ENCODE measurements at places on chromosomes 12 and 14.

DNA sequence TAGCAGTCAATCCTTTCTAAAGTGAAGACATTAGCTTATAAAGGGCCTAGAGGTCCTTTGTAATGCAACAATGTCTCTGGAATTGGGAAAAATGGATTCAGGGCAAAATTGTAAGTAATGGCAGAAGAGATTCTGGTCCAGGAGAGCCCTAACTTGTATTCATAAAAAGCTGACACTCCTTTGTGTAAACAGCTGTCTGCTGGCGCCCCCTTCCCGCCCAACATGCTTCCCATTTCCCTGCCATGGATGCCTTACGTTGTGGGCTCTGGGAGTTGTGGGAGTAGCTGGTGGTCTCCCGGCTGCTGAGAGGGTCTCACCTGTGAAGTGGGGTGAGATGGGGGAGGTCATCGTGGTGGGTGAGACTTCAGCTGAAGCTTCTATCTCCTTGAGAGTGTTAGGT, 2.3 kb downstream of the ACRBP start:
- no peak for DNase-seq

DNA sequence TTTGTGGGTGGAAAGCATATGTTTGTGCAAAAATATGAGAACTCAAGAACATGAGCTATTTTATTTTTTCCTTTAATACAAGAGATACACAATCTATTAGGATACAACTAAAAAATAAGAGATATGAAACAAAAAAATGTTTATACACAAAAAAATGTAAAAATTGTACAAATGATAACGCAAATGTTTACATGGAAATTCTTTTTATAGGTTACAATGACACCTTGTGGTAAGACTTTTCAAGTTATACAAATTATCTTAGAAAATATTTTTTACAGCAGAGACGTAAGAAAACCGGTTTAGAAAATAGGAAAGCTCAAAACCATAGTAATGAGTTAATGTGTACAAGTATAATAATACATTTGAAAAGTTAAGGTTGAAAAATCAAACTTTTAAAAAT, 25.5 kb downstream of the CEP83 start:
- DNase-seq: no peak

DNA sequence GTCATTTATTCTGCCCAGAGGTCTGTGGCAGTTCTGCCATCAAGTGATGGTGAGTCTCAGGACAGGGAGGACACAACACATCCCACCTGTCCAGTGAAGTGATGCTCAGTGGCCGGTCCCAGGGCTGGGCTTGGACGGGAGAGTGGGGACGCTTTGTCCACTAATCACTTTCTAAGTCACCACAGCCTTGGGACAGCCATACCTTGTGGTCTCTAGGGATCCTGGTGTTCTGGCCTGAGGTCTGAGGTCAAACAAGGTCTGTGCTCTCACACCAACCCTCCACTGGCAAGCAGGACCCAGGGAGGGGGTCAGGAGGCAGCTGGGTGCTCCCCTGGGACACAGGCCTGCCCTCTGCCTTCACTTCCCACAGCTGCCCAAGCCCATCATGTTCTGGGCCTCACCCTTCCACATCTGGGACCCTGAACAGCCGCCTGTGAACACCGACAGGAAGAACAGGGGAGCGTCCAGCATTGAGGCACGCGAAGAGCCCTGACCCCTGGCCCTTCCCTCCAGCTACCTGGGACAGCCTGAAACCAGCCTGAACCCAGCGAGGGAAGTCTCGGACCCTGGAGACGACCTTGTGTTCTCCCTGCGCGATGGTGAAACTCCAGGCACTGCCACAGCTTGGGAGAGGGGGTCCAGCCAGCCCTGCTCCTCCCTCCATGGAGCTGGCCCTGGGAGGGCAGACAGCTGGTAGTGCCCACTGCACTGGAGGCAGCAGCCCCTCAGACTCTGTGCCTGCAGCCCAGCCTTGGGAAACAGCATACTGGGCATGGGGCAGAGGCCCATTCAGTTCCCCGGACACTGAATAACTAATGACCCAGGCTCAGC, 19.7 kb upstream of the GPR132 start:
- DNase-seq: no peak

GRCh38 chr14:94685166-94685581, 73.0 kb downstream of the SERPINA3 start:
- no peak for DNase-seq

GRCh38 chr12:42163913-42164312, 19.2 kb upstream of the GXYLT1 start:
- no peak for DNase-seq

GRCh38 chr12:123532808-123533649, 490 bp downstream of the RILPL1 start:
- no peak for DNase-seq

- peak; percentile 7 for DNase-seq
Observed at GRCh38 chr12:49706351-49707127, 666 bp downstream of the FMNL3 start.

DNA sequence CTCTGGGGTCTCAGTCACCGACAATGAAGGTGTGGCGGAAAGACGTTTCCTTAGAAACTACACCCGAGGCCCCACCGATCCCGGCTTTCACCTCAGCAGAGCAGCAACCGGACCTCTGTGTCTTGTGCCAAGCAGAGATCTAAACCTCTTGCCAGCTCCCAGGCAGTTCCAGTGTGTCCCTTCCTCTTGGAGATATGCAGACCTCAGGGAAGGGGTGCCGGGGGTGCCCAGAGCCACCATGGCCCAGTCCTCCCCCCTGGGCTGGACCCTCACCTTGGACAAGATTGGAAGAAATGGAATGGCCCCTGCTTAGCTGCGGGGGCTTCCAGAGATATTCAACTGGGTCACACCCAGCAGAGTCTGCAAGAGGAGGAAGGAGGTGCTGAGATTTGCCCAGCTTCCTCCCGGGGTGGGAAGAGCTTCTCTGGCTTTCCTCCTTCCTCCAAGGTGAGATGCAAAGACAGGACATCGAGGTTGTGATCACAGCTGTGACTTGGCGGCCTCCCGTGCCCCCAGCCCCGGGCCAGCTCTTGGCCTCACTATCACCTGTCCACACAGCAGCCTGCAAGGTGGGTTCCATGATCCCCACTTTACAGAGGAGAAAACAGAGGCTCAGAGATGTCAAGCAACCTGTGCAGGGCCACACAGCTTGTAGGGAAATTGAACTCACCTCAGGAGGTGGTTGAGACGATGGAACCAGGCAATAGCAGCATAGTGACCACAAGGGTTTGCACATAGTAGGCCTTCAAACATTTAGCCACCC, 281.7 kb upstream of the RTL1 start:
- no peak for DNase-seq

- no peak for DNase-seq
Observed at GRCh38 chr12:112007945-112008344, 5.0 kb downstream of the TMEM116 start.

DNA sequence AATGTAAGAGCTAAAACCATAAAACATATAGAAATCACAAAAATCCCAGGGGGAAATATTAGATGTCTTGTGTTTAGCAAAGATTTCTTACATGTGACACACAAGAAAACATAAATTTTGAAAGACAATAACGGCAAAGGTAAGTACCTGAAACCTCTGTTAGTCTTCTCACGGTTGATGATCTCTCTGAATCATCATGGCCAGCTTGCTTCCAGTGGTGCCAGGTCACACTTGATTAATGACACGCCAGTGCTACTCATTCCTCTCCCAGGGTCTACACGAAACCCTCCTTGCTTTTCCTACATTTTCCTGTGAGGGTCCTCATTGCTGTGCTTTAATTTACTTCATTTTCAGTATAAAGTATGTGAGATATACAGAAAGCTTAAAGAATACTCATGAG, 114.4 kb upstream of the PARP11 start:
- no peak for DNase-seq

- DNase-seq: no peak
Observed at GRCh38 chr12:4084573-4084972, 189.0 kb upstream of the CCND2 start.

DNA sequence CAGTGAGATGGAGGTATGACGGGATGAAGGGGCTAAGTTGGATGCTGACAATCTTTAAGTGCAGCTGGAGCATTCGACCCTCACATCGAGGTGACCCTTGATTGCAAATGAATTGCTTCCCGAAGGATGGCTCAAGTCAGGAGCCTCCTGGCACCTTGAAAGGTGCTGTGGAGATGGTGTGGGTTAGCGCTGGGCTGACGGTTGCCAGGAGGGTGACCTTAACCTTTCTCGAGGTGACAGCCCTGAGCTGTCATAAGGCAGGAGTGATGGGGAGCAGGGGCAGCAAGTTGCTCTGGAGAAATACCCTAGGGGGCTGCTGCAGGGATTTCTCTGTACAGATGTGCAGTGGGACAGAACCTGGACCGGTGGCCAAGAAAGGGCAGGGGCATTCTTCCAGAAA, 122.8 kb downstream of the CRACR2A start:
- DNase-seq: no peak

- no peak for DNase-seq
Observed at GRCh38 chr12:131671871-131672270, 39.0 kb upstream of the SFSWAP start.

DNA sequence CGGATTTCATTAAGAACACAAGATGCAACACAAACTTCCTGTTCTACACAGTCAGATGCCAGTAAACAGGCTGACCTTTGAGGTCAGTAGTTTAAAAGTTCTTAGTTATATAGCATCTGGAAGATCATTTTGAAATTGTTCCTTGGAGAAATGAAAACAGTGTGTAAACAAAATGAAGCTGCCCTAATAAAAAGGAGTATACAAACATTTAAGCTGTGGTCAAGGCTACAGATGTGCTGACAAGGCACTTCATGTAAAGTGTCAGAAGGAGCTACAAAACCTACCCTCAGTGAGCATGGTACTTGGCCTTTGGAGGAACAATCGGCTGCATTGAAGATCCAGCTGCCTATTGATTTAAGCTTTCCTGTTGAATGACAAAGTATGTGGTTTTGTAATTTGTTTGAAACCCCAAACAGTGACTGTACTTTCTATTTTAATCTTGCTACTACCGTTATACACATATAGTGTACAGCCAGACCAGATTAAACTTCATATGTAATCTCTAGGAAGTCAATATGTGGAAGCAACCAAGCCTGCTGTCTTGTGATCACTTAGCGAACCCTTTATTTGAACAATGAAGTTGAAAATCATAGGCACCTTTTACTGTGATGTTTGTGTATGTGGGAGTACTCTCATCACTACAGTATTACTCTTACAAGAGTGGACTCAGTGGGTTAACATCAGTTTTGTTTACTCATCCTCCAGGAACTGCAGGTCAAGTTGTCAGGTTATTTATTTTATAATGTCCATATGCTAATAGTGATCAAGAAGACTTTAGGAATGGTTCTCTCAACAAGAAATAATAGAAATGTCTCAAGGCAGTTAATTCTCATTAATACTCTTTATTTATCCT, 13.5 kb downstream of the PTGER2 start:
- DNase-seq: no peak

DNA sequence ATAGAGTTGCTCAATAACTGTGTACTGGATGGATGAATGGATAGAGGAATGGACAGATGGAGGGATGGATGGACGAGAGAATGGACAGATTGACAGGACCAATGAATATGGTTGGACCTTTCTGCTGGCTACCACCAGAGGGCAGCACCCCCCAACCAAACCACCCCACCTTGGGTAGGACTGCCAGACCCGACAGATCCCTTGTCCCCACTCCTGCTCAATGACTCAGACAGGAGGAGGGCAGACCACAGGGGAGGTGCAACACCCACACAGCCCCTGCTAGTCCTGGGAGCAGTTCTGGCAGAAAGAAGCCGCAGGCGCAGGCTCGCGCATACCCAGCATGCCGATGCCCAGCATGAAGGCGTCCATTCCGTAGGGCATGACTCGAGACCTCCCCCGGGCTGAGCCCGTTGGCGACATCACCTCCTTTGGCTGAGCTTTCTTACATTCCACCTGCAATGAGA, 12.4 kb downstream of the MSI1 start:
- DNase-seq: peak; percentile 65

DNA sequence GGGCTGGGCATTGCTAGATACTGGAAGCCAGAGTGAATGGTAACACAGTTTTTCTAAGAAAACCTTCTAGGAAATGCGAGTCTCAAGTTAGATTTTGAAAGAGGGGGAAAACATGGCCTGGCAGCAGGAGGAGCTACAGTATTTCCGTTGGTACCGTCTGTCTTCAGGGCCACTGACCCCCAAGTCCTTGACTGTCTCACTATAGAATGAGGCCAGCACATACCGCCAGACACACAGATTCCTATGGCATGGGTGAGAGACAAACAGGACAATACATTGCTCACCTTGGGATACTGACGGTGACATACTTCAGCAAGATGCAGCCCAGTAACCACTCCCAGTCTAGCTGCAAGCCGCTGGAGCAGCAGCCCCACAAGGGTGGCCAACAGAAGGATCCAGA, 21.7 kb downstream of the SLC11A2 start:
- DNase-seq: no peak

DNA sequence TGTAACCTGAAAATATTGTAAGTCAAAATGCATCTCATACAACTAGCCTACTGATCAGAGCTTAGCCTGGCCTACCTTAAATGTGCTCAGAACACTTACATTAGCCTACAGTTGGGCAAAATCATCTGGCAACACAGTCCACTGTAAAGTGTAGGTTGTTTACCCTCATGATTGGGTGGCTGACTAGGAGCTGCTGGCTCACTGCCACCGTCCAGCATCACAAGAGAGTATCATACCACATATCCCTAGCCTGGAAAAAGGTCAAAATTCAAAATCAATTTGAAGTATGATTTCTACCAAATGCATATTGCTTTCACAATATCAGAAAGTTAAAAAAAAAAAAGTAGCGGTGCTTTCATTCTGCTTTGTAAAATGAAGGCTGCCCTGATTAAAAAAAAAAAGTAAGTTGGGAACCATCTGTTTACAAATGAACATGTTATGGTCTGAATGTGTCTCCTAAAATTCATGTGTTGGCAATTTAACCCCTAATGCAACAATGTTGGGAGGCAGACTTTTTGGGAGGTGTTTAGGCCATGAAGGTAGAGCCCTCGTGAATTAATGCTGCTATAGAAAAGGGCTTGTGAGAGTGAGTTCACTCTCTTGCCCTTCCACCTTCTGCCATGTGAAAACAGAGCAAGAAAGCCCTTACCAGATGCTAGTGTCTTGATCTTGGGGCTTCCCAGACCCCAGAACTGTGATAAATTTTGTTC, 211.8 kb downstream of the PPM1H start:
- DNase-seq: no peak

GRCh38 chr14:53054457-53054856, 98.7 kb downstream of the DDHD1 start:
- DNase-seq: no peak

- DNase-seq: no peak
Observed at GRCh38 chr12:27711967-27712366, 1.3 kb downstream of the MRPS35 start.

GRCh38 chr12:33994857-33995808, 27.2 kb upstream of the ALG10 start:
- DNase-seq: no peak

Measured in activated T-cell treated with anti-CD3 and anti-CD28 coated beads for 1 hour (primary cell).